ENCODE measurements at places on chromosomes 5 and 9. TPM values are rescaled to one million over a fixed set of nuclear protein-coding genes. Genes with fewer than 3 reads are reported as not detected.
A peak's percentile ranks its signal among the peaks of the same experiment; 100 is the strongest.

GRCh38 chr5:179798771-179799643, 5.2 kb downstream of the LTC4S start:
- peak; percentile 84 for DNase-seq

DNA sequence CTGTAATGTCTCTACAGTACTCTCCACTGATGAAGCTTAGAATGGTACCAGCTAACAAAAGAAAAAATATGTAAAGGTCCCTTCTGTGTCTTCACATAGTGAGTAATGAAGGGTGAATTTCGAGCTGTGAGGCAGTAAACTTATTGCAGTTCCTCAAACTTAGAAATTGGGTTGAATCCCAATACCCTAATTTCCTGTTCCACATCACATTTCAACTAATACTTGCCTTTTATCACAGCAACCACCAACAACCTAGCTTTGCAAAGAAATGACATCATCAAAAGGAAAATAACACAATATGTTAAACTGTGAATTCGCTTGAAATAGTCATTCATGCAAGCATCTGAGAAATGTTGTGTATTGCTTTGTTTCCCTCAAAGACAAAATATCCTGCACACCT, 9.4 kb upstream of the TNFAIP8 start:
- DNase-seq, result no peak

DNA sequence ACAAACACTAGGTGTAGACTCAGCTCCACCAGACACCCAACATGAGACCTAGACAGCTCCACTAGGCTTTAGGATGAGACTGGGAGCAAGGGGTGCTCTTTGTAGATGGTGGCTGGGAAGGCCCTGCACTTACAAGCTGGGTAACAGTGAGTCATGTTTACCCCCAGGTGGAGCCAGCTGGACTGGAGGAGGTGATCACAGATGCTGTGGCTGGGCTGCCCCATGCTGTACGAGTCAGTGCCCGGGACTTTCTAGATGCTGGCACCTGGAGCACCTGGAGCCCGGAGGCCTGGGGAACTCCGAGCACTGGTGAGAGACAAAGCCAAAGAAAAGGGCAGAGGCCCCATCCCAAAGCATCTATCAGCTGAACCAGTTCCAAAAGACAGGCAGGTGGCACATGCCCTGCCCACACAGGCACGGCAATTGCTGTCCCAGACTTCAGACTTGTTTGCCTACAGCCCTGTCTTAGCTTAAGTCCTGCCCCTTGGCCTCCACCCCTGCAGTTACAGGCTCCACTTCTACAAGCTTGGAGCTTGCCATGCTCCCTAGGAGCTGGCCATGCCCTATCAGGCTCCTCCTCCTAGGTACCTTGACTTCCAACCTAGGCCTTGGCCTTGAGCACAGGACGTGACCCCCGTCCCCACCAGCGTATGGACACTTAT, 2.7 kb downstream of the CCL27 start:
- DNase-seq, result peak; percentile 17

DNA sequence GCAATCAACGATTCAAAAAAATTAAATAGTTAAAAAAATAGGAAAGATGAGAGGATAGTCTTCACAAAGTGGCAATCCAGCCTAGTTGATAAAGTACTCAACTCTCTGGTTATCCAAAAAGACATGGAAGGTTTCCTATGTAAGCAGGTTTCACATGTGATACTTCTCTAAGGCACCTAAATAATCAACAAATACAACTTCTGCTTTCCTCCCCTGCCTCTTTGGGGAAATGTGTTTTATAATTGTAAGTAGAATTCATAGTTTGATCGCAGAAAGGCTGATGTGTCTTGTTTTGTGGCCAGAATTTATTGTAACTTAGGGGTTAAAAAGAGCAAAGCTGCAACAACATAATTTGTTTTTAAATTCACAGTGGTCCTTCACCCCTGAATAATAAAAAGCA, 855.5 kb upstream of the DMAC1 start:
- no peak for DNase-seq

DNA sequence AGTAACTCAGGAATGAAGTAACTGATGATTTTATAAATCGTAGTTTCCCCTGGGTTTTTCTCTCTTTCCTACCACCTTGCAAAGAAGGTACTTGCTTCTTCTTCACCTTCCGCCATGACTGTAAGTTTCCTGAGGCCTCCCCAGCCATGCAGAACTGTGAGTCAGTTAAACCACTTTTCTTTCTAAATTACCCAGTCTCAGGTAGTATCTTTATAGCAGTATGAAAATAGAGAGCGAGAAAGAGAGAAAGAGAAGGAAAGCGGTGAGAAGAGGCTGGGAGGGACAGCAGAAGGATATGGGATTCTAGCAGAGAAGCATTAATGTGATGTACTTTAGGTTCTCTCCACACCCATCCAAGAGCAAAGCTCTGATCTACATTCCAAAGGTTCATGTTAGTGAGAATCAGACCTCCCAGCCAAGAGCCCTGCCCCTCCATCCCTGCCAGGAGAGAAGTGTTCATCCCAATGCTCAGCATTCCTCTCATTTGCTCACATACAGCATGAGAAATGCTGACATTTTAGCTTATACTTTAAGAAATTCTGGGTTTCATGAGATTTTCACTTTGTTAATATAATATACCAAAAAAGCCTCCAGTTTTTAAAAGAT, 185.0 kb upstream of the PTGER4 start:
- no peak for DNase-seq

DNA sequence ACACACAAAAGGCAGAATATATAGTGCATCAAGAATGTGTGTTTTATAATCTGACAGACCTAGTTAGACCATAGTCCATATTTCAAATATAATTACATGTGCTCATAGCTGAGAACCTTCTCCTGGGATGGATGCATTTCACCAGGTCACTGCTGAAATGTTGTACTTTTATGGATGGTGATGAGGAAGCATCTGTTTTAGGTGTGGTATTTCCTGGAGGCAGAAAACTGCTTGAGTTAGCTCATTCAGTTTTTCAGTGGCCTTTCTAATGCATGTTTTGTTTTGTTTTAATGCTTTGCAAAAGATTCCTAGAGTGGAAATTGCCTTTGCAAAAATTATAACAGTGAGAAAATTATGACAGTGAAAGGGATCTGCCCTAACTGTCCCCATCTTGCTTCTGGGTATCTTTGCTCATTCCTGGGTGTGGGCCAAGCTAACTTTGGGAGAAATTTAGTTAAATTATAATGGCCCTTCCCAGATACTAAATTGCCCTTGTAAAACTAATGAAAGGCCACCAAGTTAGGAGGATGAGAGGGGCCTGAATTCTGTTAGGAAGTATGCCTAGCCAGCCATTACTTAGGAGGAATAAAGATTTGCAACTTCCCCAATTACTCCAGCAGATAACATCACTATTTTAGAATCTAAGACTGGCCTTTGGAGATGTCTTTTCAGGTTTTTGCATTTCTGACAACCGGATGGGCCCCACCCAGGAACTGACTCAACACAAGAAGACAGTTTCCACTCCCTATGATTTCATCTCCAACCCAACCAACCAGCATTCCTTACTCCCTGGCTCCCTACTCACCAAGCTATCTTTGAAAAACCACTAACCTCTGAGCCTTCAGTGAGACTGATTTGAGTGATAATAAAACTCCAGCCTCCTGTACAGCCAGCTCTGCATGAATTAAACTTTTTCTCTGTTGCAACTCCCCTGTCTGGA, 7.0 kb upstream of the IL12B start:
- DNase-seq, result peak; percentile 86

DNA sequence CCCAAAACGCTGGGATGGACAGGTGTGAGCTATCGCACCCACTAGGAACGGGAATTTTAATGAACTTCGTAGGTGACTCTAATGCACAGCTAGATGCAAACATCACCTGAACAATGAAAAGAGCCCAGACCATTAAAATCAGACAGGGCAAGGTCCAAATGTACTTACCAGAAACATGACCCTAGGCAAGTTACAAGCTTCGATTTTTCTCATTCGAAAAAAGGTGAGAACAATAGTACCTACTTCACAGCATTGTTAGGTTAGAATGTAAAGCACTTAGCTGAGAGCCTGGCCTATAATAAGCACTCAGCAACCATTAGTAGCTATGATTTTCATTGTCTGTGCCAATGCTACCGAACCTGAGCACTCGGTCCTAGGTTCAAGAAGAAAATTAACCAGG, 5.8 kb upstream of the KLHL3 start:
- DNase-seq, result no peak

DNA sequence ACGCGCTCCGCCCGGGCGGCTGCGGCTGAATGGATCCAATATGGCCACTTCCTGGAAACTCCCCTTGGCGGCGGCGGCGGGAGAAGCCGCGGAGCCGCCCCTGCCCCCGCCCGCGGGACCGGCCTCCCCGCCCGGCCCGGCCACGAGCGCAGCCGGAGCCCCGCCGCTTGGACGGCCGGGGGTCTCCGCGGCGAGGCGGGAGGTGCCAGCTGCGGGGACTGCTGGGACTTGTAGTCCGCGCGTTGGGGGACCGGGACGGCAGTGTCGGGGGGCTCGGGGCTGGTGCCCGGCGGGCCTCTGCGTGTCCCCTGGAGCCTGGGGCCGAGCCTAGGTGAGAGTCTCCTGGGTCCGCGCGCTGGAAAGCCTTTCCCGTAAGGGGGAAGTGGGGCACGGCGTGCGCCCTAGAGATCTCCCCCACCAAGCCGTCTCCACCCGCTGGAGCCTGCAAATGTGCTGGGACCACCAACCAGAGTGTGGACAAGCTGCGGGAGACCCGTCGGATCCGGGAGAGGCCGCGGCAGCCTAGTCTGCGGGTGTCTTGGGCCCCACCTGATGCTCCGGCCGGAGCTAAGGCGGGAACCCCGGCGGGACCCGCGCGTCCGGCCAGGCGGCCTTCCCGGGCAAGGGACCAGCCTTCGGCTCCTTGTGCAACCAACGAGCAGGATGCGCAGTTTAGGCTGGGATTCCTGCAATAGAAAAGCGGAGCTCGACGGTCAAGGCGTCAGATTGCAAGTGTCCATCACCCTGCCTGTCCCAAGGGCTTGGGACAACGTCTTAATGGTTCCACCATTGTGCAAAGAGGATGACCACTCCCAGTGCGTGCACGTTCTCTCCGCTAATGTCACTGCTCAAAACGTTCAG, at the start of gene SEPTIN8:
TSS of gene SEPTIN8 (minus strand) at position 31 of the 861 bp plus-strand sequence. CDS start 102 bp downstream, outside the sequence.
- DNase-seq, result peak; percentile 97

HTR4 gene
- total RNA-seq, result not detected

GABRA1 gene
- total RNA-seq, result not detected

FSD1L gene
- 7.1 TPM for total RNA-seq

ADAMTS2 gene
- 203 TPM for total RNA-seq

FABP6 gene
- total RNA-seq, result not detected

SLC2A6 gene
- 25.3 TPM for total RNA-seq

KIF12 gene
- not detected for total RNA-seq

GRM6 gene
- total RNA-seq, result not detected

All from osteoblast (primary cell).